Spleen (tissue), 13 donors: ENCODE measurements at places on chromosomes 16 and 17. TPM values are rescaled to one million over a fixed set of nuclear protein-coding genes. Genes with fewer than 3 reads are reported as not detected.

- peaks cover 5% of the 10 kb centered on the region for H3K4me1 ChIP-seq
- H3K27me3 ChIP-seq: peaks cover 16% of the 10 kb centered on the region
- no peak overlapping the region for H3K27ac ChIP-seq
- DNase-seq: no peak
- no peak overlapping the region for H3K4me3 ChIP-seq
These were observed 40.5 kb upstream of the KLHDC4 start for GRCh38 chr16:87806261-87806640.

The MAPT gene
- total RNA-seq: 0.67 TPM

- H3K4me1 ChIP-seq: no peaks in the 10 kb centered on the region
- H3K4me3 ChIP-seq: no peak overlapping the region
- no peak for DNase-seq
- H3K27me3 ChIP-seq: no peaks in the 10 kb centered on the region
- no peaks in the 10 kb centered on the region for H3K36me3 ChIP-seq
- no peak overlapping the region for H3K27ac ChIP-seq
These were observed 58.1 kb upstream of the ADORA2B start for GRCh38 chr17:15886804-15887203.

GRCh38 chr16:78269256-78269655, 169.8 kb downstream of the WWOX start:
- H3K4me3 ChIP-seq: no peak overlapping the region
- no peaks in the 10 kb centered on the region for H3K36me3 ChIP-seq
- H3K4me1 ChIP-seq: no peaks in the 10 kb centered on the region
- H3K27ac ChIP-seq: no peak overlapping the region

- no peaks in the 10 kb centered on the region for H3K4me1 ChIP-seq
- no peak for DNase-seq
- H3K27ac ChIP-seq: no peak overlapping the region
- H3K4me3 ChIP-seq: no peak overlapping the region
- H3K27me3 ChIP-seq: no peaks in the 10 kb centered on the region
These were observed 396.5 kb upstream of the PMFBP1 start for GRCh38 chr16:72568502-72568901.

DNA sequence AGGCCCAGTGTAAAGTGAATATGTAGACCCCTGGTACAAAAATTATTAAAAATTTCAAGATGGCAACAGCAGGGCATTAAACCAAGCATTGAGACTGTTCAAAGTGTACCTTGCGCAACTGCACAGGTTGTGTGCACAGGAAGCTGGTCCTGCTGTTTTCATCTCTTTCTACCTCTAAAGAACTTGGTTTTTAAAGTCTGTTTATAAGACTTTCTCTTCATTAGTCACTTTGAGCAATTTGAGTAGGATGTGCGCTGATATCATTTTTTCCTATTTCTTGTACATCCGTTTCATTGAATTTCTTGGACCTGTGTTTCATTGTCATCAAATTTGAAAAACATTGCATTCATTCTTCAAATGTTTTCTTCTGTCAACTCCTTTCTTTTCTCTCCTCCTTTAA, 16.8 kb upstream of the PMP22 start:
- DNase-seq: no peak
- H3K4me1 ChIP-seq: no peaks in the 10 kb centered on the region
- H3K27ac ChIP-seq: no peak overlapping the region
- H3K36me3 ChIP-seq: no peaks in the 10 kb centered on the region

- no peak for DNase-seq
- H3K27ac ChIP-seq: no peak overlapping the region
- no peaks in the 10 kb centered on the region for H3K27me3 ChIP-seq
- H3K4me1 ChIP-seq: no peaks in the 10 kb centered on the region
- no peak overlapping the region for H3K4me3 ChIP-seq
These were observed 321.8 kb downstream of the WWOX start for GRCh38 chr16:78421181-78421708.

DNA sequence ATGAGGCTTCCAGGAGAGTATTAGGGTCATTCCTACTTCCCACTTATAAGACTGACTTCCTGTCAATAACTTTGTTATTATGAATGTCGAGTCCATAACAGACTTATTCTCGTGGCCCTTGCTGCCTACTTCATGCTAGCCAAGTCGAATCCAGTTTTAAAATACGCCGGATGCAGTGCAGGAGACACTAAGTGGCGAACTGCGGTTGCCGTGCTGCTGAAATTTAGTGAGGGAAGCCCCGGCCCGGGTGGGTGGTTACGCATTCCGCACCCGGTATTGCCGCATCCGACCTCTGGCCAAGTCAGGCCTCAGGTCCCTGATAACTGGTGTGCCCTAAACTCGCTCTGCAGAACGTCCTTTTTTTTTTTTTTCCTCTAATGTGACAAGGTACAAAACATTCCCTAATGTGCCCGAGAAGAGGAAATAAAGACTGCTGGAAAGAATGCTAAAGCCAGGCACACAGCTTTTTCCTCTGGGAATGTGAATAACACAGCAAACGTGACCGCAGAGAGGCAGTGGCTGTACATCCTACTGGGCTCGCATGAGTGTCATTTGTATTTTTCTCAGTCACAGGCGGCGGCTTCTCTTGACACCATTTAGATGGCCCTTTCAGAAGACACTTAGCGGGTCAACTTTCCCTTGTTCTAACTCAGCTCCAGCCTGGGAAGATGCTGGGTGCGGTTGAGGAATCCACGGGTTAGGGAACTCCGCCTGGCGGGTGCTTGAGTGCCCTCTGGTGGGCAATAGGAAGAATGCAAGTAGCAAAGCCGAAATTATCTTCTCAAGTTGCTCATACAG, 7.1 kb upstream of the AKTIP start:
- DNase-seq: peak; percentile 89
- no peaks in the 10 kb centered on the region for H3K27me3 ChIP-seq
